ENCODE measurements at places on chromosomes 5 and 9.

GRCh38 chr5:80905405-80905804, 54.8 kb upstream of the RASGRF2 start:
- no peak for DNase-seq

DNA sequence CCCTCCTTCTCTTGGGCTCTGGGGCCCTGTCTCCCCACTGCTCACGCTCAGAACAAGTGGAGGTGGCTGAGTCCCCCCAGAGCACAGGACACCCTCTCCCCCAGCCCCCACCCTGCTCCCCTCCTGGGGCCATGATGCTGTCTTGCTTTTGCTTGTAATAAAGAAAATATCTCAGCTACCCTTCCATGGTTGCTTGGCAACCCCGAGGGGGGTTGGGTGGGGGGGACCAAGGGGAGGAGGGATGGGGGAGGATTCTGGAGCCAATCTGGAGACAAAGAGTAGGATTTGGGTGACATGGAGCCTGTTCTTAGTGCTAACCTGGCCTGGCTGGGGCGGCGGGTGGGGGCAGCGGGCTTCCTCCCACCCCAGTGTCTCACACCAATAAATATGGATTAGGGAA, 16.1 kb upstream of the CERCAM start:
- DNase-seq = no peak

DNA sequence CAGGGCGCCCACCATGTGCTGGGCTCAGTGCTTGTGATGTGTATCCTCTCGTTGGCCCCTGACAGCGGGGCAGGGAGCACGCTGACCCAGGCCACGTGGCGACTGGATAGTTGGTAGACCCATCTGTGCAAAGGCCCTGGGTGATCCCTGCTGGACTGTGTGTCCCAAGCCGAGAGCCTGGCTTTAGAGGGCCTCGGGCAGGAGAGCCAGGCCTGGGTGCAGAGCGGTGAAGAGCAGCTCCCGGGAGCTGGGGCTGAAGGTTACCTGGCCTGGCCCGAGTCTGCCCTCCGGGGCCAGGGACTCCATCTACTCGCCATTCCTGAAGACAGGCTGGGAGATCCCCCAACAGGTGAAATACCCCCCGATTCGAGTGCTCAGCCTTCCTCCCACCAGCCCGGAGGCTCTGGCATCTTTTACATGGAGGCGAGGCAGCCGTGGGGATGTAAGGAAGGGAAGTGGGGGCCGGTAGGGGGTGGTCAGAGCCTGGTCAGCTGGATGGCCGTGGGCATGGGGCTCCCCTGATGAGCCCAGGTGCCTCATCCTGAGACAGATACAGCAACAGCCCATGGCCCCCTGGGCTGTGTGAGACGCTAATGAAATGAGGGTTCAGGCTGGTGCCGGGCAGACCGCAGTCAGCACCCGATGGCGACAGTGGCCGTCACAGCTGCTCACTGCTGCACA, 19.0 kb downstream of the NCS1 start:
- DNase-seq = no peak

- no peak for DNase-seq
Observed at GRCh38 chr9:27487927-27488326, 36.2 kb upstream of the IFNK start.

GRCh38 chr9:72540348-72540873, 19.0 kb downstream of the TMC1 start:
- DNase-seq = no peak

DNA sequence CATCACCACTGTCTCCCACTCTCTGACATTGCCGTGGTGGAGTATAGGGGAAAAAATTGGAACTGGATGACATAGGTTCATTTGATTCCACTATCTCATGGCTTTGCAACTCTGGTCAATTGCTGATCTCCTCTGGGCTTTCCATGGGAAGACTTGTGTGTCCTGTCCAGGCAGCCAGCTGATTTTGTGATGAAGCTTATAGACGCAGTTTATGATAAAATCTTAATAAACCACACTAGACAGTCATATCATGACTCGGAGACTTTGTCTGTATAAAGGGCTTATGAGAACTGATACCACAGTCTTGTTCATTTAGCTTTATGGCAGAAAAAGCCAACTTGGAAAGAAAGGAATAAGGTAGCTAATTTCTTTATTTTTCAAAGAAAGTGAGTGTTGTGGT, 296.5 kb downstream of the MAST4 start:
- DNase-seq = no peak

DNA sequence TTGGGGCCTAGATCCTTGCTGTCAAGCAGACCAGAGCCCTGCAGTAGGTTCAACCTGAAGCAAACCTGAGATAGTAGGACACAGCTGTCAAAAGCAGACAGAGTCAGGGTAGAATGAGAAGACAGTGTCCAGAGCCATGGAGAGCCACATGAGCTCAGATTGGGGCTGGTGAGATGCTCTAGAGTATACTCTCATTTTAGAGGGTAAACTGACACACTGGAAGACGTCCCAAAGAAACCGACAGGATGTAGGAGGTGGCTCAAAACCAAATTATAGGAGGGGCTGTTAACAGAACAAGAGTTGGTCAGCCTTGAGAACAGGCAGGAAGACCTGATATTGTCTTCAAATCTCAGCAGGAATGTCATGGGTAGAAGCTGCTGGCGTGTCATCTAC, 11.5 kb downstream of the CCDC69 start:
- no peak for DNase-seq
